ENCODE measurements at places on chromosomes 7 and 10.
A peak's percentile ranks its signal among the peaks of the same experiment; 100 is the strongest.

GRCh38 chr10:127972751-127973357, 66.0 kb downstream of the PTPRE start:
- no peak for DNase-seq

- peak; percentile 59 for DNase-seq
Measured at GRCh38 chr7:4739528-4739992, 35.9 kb upstream of the AP5Z1 start.

GRCh38 chr7:93690021-93690420, 115.5 kb upstream of the CALCR start:
- DNase-seq, result no peak

DNA sequence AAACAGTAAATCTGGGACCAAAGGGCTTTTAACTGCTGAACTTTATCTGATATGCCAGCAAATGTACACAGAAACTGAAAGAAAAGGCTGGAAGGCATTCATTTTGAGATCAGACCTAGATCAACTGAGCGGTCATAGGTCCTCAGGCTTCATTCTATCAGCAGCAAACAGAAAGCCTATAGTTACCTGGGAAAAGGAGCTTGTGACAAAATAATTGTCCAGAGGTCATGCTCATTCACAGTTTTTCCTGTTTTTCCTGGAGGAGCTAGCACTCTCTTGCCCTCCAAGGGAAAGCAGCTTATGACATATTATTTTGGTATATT, 320.2 kb downstream of the AHR start:
- no peak for DNase-seq

DNA sequence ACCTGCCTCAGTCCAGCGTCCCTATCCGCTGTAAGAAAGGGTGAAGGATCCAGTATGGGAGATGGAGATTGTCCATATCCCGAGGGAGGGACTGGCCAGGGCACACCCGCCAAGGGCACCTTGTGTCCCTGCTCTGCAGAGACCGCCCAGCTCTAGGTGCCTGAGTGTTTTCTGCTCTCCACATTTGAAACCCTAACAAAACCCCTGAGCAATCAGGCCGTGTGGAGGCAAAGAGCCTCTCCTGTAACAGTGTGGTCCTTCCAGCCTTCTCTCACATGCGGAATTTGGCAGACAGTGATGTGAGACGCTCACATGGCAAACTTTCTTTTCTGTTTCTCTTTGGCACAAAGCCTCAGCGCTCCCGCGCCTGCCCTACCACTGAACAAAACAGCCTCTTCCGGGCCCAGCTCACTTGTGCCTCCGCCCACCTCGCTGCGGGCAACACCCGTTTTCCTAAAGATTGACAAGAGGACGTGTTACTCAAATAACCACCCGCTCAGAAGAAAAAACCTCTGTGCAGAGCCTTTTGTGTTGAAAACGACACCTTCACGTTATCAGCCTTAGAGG, 514.8 kb downstream of the DNAJB6 start:
- peak; percentile 97 for DNase-seq

DNA sequence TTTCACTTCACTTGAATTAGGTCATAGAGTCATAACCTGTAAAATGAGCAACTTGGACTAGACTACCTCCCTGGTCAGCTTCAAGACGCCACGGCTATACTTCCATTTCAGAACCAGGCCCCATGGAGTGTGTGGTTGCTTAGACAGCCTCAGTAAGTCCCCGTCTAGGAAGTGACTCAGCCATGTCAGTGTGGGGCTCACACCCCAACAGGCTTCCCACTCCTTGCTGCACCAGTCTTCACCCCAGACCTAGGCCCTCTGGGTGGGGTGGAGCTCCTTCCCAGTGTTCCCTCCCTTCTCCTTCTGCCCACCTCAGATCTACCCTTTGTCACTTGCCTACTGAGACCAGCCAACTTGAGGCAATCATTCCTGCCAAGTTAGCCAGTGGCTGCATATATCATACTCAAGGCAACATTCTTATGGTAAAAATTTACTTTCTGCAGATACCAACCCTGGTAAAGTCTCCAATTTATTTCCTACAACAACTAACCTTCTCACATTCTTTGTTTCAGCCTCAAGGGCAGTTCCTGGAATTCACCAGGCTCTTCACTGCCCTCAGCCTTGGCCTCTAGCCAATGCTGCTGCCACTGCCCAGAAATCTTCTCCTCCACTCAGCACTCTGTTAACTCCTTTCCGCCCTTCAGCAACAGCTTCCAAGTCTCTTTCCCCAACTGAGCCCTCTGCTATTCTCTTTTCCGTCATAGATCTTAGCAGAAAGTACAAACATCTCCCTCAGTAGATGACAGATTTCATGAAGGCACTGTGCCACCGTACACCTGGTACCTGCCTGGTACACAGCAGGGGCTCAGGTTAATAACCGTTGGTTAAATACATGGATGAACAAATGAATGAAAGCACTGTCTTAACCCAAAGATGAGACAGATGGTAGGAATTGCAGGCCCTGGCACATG, 31.3 kb upstream of the ZNRF2 start:
- DNase-seq, result peak; percentile 64

DNA sequence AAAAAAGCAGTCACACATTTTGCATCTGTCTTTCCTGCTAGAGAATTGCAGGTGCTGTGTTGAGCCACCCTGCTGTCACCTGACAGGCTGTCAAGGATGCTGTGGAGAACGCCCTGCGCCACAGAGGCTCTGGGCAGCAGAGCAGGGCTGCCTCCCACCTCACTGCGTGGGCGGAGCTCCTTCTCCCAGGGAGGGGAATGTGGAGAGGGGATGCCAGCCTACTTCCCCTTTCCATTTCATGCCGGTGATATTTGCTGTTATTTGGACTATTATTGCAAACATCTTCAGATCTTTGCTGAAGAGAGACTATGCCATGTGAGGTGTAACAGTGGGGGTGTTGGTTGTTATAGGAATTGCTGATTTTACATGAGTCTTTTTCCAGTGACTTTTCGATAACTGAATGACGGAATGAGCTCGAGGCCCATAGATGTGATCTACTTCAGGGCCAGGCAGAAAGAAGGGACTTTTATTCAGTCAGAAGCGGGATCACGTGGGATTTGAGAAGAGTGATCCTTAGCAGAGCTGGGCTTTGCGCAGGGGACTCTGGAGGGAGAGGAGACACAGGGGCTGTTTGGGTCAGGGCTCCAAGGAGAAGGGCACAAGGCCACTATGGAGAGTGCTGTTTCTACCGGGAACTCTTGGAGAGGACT, 13.6 kb upstream of the PRKAG2 start:
- peak; percentile 71 for DNase-seq

DNA sequence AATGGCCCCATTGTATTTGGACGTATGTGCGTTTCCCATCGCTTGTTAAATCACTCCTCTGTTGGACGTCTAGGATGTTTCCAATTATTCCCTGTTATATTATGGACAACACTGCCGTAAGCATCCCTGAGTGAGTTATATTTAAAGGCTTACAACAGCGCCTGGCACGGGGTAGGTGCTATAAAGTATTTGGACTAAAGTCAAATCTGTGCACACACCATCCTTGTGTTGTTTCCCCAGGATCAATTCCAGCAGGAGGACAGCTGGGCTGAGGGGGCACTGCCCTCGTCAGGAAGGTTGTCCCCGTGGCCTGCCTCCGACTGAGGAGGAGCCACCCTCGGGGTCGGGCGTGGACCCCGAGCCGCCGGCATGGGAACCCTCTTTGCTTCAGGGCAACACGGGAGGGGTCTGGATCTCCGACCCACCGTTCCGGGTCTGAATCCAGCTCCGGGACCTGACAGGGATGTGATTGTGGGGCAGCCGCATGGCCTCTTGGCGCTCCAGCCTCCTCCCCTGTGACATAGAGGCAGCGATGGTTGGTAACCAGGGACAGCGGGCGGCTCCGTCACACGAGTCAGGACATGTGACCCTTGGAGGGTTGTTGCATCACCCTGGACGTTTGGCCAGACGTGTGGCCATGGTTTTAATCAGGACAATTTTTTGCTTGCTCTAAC, 1.5 kb upstream of the JAKMIP3 start:
- no peak for DNase-seq

DNA sequence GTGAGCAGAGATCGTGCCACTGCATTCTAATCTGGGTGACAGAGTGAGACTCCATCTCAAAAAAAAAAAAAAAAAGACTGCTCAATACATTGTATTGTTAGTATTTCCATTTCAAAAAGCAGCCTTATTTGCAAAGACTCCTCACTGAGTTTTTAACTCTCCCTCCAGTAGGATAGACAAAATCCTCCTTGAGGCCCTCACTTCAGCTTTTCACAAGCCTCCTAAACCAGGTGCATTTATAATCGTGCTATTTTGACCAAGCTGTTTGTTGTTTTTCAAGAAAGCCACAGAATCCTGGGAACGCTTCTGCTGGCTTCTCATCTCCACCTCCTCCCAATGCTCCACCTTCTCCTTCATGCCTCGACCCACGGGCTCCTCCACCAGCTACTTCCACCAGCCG, 6.3 kb upstream of the DDIT4 start:
- DNase-seq, result no peak

GRCh38 chr7:131648491-131648890, 92.1 kb upstream of the PODXL start:
- no peak for DNase-seq

DNA sequence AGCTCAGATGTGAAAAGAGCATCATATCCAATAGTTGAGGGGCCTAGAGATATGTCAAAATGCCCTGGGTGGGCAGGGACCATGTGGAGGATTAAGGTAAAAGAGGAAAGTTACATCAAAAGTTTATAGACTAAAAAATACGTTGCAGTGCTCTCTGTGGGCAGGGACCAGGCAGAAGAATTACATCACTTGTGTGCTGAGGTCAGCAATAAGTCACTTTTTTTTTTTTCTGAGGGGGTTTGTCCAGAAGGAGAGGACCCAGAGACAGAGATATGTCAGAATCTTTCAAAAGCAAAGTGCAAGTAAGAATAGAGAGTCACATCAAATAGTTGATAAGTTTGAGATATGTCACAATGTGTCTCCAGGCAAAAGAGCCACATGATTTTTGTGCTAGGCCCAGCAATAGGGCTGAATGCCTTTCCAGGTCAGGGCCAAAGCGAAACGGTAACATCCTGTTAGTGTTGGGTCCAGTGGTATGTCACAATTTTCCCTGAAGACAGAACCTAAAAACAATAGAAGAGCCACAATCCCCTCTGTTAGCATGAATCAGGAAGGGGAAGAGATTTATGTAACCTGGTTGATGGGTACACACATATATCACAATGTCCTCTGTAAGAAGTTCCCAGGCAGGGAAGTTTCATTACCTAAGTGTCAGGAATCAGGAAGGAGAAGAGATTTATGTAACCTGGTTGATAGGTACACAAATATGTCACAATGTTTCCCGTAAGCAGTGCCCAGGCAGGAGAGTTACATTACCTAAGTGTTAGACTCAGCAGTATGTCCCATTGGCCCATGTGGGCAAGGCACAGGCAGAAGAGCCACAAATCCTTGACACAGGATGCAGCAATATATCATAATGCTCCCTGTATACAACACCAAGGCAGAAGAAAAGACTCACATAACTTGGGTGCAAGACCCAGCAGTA, 28.1 kb upstream of the ZNF107 start:
- no peak for DNase-seq

GRCh38 chr10:132705173-132705572, 80.8 kb downstream of the NKX6-2 start:
- no peak for DNase-seq

- DNase-seq, result no peak
Measured at GRCh38 chr10:11148142-11149028, 130.7 kb downstream of the CELF2 start.

DNA sequence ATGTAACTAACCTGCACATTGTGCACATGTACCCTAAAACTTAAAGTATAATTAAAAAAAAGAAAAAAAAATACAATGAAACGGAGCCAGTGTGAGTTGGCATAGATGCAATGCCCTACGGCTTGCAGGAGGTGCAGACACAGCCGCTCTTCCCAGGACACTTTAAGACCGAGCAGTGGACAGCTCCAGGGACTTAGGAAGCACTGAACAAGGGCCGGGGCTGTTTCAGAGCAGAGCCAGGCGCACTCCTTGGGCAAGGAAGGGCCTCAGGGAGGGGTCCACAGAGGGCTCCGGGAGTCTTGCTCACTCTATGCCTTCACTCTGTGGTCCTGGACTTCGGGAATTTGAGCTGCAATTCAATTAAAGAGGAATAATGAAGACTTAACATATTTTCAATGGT, 355.3 kb downstream of the TCERG1L start:
- no peak for DNase-seq

GRCh38 chr7:142298009-142298408, 40.2 kb upstream of the PRSS58 start:
- peak; percentile 43 for DNase-seq

GRCh38 chr7:116576350-116577319, 51.8 kb downstream of the CAV1 start:
- no peak for DNase-seq

DNA sequence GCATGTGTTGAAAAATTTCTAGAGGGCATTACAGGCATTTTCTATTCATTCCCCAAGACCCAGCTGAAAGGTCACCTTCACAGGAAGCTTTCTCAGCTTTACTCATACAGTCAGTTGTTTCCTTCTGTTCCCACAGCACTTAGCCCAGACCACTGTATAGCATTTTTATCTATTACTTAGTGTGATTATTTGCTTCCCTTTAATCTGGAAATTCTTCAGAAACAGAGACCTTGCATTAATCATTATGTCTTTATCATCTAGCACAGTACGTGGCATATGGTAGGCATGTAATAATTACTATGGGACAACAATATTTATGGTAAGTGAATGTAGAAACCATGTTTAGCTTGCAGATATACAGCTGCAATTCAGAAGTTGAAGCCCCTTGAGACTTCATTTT, 38.2 kb upstream of the CDK6 start:
- no peak for DNase-seq

DNA sequence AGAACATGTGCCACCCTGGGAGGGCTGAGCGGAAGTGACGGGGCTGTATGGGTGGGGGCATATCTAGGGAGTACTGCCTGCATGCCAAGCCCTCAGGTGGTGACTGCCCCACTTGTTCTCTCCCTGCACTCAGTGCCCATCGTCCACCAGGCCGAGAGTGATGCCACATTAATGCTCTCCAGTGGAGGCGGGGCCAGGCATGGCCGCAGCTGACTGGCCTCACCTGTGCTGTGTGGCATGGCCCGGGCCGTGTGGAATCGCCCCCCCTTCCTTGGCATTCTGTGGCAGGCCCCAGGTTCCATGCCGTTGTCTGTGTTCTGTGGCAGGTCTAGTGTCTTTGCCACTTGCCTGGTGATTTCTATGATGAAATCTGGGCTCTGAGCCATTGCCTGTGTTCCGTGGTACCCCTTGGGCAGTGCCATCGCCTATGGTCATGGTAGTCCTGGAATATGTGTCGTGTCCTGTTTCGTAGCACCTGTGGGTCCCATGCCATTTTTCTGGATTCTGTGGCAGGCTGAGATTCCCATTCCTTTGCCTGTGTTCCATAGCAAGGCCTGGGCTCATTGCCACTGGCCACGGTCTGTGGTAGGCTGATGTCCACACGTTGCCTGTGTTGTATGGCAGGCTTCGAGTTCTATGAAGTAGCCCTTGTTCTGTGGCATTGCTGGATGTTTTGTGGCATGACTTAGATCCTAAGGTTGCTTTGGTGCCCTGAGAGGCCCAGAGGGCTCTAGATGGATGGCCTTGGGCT, 8.9 kb downstream of the FLNC start:
- DNase-seq, result no peak

DNA sequence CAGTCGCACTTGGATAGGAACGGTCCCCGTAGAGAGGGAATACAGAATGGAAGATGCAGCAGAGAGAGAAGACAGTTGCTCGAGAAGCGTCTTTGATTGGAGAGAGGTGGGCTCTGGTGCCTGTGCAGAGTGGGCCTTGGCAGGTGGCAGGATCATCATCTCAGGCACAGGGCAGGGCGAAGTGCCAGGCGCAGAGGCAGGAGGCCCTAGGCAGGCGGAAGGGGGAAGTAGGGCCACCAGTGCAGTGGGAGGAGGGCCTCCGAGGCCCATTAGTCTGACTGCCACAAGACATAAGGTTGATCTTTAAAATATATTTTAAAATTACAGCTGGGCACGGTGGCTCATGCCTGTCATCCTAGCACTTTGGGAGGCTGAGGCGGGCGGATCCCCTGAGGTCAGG, 10.1 kb downstream of the CARD11 start:
- no peak for DNase-seq

All from NB4 (cell line).